ENCODE measurements at places on chromosomes 13 and 19.

GRCh38 chr19:16160943-16161560, 12.3 kb downstream of the CIB3 start:
- DNase-seq, result no peak

DNA sequence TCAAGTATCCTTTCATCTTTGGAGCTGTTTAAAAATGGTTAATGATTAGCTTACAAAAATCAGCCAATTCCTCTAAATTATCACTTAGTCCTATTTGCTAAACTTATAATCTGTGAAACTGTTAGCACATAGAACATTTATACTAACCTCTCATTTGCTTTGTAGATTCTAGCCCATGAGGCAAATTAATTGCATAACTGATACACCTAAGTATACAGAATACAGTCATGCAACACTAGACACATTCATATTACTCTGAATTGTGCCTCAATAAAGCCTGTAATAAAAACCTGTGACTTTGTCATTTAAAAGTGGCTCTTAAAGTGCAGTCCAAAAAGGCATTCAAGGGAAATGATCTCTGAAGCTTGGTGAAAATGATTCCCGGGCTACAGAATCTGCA, 21.0 kb downstream of the SERPINE3 start:
- no peak for DNase-seq

- peak; percentile 100 for DNase-seq
Observed at GRCh38 chr19:53333463-53334449, at the start of gene ZNF845. Gene ZNF845, plus strand, starts transcription at chr19:53333749. Its CDS starts 7,559 bp downstream, at chr19:53341308.

- DNase-seq, result no peak
Observed at GRCh38 chr19:40681039-40681438, 9.4 kb downstream of the NUMBL start.

GRCh38 chr19:54156490-54156889, 3.0 kb downstream of the LENG1 start:
- no peak for DNase-seq

DNA sequence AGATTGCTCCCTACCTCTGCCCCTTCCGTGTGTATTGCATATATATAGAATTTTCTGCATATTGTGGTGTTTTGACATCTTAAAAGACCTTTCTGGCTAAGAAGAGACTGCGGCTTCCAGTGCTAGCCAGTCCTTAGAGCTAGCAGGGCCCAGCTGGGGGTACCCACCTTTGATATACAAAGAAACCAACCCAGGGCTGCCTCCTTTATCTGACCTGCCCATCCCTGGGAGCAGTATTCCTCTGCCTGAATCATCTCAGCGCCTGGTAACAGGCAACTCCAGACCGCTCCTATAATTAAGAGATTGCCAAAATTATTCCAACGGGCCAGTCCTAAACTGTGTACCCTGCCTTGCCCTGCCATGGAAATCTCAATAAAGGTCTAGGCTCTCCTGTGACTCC, 186.3 kb upstream of the RNF113B start:
- DNase-seq, result no peak

DNA sequence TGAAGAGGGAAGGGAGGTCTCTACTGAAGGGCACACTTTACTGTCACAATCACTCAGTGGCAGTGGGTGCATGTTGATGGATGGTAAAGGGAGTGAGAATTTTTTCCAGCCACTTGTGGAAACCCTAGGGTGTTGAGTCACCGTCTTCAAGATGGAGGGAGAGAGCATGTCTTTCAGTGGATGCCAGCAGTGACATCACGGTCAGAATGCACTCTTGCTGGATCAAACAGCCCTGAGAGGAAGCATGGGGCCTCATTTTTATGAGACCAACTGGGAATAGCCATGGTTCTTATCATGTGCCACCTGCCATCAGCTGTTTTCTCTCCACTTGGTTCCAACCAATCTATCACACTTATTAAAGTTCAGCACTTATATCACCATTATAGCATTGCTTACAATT, 182.5 kb downstream of the KCNRG start:
- DNase-seq, result no peak

GRCh38 chr19:12208221-12208620, 45.3 kb downstream of the ZNF136 start:
- no peak for DNase-seq
